G401 (cell line): ENCODE measurements at places on chromosomes 1 and 21. TPM values are rescaled to one million over a fixed set of nuclear protein-coding genes. Genes with fewer than 3 reads are reported as not detected.

DNA sequence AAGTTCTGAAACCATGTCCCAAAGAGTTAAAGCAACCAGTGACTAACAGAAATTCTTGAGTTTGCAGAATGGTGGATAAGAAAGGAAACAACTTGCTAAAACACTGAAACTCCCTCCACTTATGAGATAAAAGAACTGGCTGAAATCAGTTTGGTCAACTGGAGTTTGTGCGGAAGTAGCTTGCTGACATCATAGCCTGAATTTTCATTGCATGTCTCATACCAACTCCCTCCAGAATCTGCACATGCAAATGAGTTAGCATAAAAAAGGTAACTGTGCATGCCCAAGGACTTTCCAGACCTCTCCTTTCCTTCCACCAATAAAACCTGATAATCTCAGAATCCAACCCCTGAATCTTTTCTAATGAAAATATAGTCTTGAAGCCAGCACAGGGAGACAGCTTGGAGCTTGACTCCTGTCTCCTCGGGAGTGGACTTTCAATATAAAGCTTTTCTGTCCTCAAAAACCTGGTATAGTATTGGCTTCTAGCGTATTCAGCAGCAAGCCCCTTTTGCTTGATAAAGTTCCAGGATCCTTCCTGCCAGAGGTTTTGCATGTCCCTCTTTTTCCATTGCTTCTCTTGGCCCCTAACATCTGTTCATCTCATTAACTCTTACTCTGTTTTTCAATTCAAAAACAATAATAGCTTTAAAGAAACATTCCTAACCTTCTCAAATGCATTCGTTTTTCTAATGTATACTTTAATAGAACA lies 785.8 kb upstream of the ADGRL4 start:
- DNase-seq = no peak

GRCh38 chr1:184329962-184330868 lies 56.6 kb upstream of the C1orf21 start:
- DNase-seq = no peak

DNA sequence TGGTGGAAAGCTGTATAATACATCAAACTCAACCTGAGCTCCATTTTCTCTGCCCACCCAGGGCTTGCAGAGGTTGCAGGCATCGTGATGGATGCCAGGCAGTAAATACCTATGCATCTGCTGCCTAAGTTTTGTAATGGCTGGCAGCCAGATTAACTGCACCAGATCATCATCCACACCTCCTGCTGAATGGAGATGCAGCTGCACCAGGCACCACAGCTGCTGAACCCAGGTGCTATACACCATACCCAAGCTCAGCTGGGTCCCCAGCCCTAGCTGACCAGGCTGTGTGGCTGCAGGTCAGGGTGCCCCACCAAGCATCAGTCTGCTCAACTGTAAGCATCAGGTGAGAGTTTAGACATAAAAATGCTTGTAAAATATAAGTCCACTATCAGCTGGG lies 6.7 kb upstream of the SNAPIN start:
- no peak for DNase-seq

DNA sequence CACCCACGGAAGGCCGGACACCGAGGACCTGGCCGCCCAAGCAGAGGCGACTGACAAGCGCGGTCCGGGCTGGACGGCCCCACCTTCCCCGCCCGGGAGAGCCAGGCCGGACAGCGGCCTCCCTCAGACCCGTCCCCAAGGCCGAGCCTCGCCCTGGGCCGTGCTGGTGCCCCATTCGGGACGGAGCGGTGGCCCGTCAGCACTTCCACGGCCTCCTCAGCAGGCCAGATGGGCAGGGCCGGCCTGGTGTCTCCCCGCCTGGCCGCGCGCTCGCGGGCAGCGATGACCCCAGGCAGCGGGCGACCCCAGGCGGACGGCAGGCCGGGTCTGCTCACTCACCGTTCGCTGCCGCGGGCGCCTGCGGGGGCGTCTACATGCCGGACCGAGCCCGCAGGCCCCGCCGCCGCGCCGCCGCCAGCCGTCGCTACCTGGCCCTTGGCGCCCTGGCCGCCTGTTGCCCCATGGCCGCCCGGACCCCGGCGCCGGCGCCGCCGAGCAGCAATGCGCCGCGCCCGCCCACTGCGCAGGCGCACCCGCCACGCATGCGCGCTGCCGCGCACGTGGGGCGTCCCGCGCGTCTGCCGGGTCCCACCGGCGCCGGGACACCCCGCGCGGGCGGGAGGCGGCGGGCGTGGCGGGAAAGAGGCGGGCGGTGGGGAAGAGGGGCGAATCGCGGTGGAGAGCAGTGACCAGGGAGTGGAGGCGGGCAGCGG lies at the start of gene NADK:
Gene NADK, minus strand, starts transcription at position 521 of the 713 bp plus-strand sequence. CDS start 13,064 bp downstream, outside the sequence.
- DNase-seq = peak; percentile 54

DNA sequence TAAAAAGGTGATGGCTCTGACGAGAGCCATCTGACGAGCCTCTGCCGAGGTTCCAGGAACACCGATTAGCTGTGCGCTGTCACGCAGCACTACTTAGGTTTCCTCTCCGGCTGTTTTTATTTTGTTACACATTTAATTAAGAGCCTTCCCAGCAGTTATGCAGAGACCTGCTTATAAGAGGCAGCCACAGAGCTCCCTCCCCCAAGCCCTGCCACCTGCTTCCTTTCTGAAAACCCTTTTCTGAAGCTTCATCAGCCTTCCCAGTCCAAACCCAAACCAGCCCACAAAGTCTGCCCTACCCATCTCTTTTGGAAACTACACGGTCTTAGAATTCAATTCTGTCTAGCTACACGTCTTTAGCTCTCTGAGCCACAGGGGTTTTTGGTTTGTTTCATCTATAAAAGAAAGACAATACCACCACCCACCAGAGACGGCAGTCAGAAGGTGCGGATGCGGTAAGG lies 49.1 kb downstream of the ERI3 start:
- no peak for DNase-seq

DNA sequence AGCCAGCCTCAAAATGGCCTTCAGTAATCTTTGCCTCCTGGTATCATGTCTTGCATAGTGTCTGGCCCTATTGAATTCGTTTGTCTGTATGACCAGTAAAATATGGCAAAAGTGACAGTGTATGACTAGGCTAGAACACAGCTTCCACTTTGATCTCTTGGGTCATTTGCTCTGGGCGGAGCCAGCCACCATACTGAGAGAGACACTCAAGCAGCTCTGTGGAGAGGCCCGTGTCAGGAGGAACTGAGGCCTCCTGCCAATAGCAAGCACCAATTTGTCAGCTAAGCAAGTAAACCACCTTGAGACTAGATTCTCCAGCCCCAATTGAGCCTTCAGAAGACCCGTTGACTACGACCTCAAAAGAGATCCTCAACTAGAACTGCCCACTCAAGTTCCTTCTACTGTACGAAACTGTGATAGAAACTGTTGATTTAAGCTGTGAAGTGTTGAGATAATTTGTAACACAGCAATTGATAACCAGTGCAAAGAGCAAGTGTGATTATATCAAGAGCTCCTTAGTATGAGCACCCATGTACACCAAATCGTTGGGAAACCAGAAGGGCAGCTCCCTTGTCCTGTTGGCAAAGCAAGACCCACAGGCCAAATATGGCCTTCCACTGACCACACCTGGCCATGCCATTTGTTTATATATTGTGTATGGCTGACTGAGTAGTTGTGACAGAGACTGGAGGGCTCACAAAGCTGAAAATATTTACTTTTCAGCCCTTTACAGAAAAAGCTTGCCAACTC lies 52.7 kb upstream of the SERBP1 start:
- no peak for DNase-seq

GRCh38 chr1:206505702-206506355 lies 1.5 kb upstream of the RASSF5 start:
- peak; percentile 11 for DNase-seq

DNA sequence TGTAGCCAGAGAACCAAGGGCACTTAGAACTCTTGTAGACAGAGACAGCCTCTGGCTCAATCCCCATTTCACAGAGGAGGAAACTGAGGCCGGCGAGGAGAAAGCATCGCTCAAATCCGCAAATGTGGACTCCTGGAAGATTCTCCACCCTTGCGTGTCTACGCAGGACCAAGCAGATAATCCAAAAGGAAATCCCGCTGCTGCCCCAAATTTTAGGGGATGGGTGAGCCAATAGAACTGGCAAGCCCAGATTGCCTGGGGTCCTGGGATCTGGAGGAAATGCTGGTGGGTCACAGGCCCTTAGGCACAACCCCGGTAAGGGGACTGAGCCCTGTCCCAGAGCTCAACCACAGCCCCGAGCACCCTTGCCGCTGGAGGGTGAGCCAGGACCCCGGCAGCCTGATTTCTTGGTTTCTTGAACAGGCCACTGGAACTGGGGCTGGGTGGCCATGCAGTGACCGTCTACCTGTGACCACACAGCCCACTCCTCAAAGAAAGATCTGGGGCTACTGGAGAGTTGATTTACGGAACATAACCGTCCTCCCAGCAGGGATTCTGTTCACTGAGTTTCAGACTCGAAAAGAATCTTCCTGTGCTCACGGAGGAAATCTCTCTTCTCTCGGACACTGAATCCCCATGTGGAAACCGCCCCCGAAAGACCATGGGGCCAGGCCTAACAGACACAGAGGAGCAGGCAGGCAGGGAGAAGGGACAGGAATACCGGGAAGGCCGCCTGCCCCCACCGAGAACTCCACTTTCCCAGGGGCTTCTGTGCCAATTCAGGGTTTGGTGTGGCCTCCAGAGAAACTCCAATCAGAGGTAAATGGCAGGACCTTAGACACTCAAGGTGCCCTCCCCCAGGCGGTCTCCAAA lies 238.4 kb downstream of the NPHP4 start:
- DNase-seq = no peak

GRCh38 chr1:151837884-151838221 lies 1.8 kb downstream of the C2CD4D start:
- DNase-seq = no peak

GRCh38 chr21:39050841-39051587 lies 132.2 kb downstream of the PSMG1 start:
- DNase-seq = no peak

DNA sequence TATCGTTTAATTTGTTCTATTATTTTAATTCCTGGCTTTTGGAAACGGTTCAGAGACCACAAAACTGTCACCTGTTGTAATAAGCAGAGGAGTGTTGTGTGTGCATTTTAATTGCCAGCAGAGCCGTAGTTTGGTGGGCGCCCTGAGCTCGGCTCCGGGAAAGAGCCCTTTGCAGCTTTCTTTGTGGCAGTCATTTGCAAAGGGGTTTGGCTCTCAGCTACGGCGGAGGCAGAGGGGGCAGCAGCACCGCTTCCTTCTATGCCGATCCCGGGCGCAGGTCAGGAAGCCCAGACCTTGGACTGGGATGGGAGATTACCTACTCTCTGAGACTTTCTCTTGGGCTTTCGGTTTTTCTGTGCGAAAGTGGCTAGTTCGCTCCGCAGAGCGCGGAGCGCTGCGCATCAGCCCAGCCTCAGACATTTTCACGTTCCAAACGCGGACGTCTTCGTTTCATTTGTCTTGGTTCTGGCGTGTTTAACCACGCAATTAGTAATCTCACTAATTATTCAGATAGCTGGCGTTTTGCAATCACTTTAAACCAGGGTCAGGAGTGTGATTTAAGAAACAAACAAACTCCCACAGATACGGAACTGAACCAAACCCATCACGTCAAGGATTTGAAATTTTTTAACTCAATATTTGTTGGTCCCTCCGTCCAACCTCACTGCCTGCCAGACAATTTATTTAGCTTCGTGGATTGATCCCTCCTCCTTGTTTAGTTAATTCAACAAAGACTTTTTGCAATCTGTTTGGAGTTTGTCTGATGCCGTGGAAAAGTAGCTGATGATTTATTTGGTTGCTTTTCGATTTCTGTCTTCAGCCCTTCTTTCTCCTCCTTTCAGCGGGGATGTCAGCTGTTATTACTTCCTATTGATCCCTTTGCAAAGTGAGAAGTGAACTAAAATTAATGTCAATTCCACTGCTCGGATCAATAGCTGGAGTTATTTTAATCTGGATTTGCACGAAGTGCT lies 3.9 kb downstream of the RNF220 start:
- peak; percentile 16 for DNase-seq

DNA sequence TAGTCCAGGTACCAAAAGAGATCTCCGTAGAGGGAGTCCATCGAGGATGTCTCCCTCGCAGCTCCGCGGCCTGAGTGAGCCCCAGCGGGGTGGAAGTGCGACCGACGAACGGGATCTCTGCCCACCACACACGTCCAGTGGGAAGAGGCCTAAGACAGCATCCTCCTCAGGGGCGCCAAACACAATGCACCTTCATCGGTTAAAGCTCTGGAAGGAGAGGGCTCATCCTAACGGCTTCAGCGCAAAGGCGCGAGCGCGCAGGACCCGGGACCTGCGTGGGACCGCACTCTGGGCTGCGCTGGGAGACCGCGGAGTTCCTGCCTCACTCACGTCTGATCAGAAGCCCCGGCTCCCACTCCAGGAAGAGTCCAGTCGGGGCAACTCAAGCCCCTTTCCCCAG lies 7.6 kb downstream of the SLC25A24 start:
- no peak for DNase-seq

- DNase-seq = no peak
These were observed 97.6 kb downstream of the PPIAL4G start for GRCh38 chr1:148385371-148386030.

GRCh38 chr1:150456146-150456647 lies 31.0 kb upstream of the TARS2 start:
- DNase-seq = no peak

DNA sequence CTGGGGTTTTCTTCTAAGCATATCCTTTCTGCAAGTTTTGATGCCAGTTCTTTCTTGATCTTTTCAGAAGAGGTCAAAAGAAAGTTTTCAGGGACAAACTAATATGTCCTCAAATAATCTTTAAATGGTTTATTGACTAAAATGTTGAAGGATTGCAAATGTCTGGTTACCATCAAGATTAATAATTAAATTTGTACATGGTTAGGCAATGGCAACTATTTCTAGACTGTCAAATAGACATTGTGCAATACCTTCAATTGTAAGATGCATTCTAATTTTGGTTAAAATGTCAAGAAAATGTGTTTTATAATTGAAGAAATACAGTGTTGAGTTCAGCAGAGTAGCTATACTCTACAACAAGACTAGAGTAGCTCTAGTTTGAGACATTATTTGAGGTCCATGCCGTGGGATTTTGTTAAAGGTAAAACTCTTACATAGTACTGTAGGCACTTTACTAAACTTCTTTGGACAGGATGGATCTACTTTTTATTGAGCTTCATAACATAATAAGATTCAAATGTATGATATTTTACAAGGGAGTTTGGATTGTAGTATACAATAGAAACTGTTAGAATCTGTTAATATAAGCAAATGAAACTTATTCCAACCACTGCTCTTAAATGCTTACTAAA lies 22.6 kb downstream of the MAEL start:
- no peak for DNase-seq

DNA sequence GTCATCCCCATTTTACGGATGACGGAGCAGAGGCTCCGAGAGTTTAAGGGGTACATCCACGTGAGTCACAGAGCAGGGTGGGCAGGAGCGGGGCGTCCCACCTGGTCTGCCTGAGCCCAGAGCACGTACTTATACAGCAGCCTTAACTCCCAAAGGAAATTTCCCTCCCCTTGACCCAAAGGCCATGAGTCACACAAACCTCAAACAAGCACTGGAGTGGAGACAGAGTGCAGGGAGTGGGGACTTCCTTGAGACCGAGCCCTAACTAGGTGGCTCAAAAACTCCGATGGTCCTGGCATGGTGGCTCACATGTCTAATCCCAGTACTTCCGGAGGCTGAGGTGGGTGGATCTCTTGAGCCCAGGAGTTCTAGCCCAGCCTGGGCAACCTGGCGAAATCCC lies 141.6 kb upstream of the KLHDC7A start:
- DNase-seq = no peak

GRCh38 chr1:167499664-167500101 lies 18.6 kb downstream of the CD247 start:
- no peak for DNase-seq

GRCh38 chr1:30742963-30743559 lies 14.5 kb downstream of the LAPTM5 start:
- no peak for DNase-seq

MIXL1 gene
- total RNA-seq = not detected in 2 replicates

ERG gene
- not detected in 2 replicates for total RNA-seq

XCL1 gene
- total RNA-seq = not detected in 2 replicates

RXFP4 gene
- not detected in 2 replicates for total RNA-seq

AGT gene
- total RNA-seq = not detected in 2 replicates

CACNA1S gene
- 0.06 TPM in 1 of 2 replicates, not detected in the other for total RNA-seq

SMPDL3B gene
- 0.68 and 2.0 TPM in 2 replicates for total RNA-seq
